WERI-Rb-1 (cell line): ENCODE measurements at places on chromosomes 7 and 10.

- no peak for DNase-seq
Measured at GRCh38 chr7:140348161-140348849, 50.0 kb downstream of the SLC37A3 start.

GRCh38 chr10:101535949-101536348 is 52.1 kb downstream of the POLL start:
- DNase-seq = no peak

DNA sequence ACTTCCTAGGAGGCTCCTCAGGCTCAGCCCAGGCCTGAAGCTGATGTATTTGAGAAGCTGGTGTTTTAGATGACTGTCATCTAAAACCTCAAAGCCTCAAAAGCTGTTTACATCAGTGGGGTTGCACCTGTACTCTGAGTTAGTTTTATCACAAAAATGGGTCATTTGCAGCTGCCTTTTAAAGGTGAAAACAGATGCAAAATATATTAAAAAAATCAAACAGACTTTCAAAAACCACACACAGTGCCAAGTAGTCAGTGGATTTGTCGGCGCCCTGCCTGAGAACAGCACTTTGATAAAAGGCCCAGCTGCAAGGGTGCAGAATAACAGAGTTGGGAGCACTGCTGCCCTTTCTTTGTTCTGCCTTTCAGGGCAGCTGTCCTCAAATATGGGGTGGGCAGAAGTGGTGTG is 103.0 kb downstream of the VOPP1 start:
- DNase-seq = no peak

- DNase-seq = no peak
Measured at GRCh38 chr10:131651674-131652437, 249.0 kb upstream of the PPP2R2D start.

DNA sequence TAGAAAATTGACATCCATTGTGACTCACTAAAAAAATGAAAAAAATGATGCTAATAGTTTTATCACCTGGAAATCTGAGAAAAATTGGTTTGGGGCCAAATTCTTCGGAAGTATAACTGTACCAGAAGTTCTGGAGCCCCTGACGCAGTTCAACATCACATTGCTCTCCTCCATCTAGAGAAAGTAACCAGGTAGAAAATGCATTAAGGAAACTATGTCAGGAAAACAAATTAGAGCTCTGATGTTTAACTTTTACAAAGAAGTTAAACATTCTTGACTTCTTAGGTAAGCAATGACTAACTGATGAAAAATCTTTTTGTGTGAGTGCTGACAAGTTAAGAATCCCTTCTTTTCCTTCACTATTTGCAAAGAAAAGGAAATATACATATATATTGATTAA is 61.1 kb upstream of the TMEM196 start:
- no peak for DNase-seq

- DNase-seq = no peak
Measured at GRCh38 chr7:81404669-81405068, 365.2 kb downstream of the HGF start.

DNA sequence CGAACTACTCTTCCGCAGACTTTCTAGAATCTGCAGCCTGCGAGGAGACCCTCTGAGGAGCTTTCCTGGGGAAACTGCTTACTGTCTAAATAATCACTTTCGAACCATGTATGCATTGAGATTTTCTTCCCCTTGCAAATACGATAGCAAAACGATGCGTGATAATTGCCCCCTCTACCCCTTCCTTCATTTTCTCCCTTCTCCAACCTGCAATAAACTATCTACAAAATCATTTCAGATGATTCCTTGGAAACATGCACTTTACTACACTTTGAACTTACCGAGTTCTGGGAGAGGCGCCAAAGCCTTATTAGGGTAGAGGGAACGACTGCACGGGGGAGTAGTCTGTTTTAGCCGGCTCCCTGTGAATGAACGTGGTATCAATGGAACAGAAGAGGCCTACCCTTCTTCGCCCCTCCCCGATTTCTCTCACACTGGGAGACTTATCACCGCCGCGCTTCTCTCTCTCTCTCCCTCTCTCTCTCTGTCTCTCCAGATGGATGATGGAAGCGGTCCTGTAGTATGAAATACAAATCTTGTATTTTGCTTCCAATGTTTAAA is at the start of gene FGFBP3:
TSS of gene FGFBP3 (minus strand) at position 370 of the 561 bp plus-strand sequence. CDS start 517 bp downstream, outside the sequence.
- DNase-seq = peak; percentile 84

DNA sequence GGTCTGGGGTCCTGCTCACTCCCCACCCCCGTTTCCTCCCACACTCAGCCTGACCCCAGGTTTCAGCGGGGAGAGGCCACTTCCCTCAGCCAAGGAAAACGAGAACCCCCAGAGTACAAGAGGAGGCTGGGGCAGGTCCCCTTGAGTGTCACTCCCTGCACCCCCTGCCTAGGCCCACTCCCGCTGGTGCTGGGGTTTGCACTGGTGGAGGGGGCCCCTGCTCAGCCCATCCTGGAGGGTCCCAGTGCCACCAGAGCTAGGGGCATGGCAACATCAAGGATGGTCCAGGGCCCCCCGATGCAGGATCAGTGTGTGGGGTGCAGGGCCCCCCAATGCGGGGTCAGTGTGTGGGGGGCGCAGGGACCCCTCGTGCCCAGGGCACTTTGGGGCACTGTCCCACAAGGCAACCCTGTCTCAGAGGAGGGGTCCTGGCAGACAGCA is 70.5 kb upstream of the KCTD7 start:
- DNase-seq = no peak

DNA sequence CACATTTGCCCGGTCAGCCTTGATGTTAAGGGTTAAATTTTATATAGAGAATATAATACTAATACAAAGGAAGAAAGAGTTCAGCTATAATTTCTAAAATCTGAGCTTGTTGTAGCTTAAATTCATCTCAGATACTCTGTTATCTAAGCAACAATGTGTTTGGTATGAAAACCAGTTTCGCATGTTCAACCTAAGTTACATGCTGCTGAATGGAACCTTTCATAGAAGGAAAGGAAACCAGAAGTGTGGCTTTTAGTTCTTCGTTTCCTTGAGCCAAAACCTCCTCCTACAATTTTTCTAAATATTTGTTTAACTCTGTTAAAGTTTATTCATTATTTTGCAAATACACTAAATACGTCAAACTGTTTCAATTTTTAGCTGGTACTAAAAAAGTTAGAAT is 18.5 kb downstream of the AGR2 start:
- no peak for DNase-seq

- DNase-seq = no peak
Measured at GRCh38 chr10:129471447-129472175, 4.6 kb downstream of the MGMT start.

GRCh38 chr7:36389371-36390198 is at the start of gene ANLN:
ANLN (plus strand) TSS chr7:36389862; CDS start chr7:36390027, 165 bp downstream.
- DNase-seq = peak; percentile 92

GRCh38 chr10:34413756-34414587 is 401.1 kb downstream of the PARD3 start:
- no peak for DNase-seq

DNA sequence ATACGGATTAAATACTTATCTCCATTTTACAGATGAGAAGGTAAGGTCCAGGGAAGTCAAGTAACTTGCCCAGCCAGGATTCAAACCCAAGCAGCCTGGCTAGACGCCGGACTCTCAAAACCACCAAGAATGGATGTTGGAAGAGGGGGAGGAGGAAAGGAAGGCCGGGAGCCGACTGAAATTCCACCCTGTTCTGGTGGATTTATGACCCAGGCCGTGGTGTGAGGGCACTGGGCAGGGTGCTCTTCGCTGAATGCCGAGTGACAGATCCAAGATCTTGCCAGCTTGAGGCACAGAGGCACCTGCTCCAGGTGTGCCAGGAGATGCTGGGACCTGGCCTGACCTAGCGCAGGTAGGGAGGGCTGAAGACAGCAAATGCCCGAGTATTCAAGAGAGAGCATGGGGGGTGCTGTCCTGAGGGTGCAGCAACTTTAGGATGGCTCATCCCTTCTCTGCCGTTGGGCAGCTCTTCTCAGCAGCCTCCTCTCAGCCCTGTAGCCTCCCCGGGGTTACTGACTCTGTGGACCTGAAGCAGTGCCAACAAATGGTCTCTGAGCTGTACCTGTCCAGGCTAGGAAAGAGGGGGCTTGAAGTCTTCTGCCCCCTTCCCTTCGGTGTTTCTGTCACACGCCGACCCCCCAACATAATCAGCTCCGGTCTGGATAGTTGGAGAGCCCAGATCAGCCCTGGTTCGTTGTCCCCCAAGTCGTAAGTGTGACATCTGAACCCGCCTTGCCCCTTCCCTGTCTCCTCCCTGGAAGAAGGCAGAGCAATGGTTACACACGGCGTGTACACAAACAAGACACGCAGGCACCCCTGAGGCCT is 713 bp downstream of the LOXL4 start:
- DNase-seq = no peak

DNA sequence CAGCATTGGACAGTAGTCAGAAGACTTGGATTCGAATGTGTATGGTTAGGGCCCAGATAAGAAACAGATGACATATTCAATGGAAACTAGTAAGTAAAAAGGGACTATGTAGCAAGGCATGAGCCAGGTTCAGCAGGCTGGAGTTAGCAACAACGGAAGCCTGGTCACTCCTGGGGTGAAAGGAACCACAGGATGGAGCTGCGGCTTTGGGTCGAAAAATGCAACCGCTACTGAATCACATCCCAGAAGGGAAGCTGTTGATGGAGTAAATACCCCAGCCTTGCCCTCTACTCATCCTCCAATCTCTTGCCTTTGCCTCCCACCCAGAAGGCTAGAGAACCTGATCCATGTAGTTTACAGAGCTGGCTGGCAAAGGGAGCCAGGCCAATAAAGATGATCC is 37.5 kb upstream of the EGR2 start:
- no peak for DNase-seq

DNA sequence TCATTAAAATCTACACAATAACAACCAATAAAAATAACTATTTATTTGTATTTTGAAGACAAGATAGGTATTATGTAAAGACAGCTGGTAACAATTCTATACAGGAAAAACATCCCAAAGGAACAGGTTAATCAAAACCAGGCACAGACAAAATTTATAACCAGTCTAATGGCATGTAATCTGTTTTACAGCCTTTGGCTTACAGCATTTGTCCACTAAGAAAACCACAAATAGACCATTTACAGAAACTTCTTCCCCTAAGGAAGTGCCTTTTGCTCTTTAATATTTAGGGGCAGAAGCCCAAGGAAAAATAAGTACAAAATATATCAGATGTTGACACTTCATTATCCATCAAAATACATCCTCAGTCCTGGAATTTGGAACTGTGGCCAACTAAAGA is 65.0 kb downstream of the SVIL start:
- DNase-seq = no peak

DNA sequence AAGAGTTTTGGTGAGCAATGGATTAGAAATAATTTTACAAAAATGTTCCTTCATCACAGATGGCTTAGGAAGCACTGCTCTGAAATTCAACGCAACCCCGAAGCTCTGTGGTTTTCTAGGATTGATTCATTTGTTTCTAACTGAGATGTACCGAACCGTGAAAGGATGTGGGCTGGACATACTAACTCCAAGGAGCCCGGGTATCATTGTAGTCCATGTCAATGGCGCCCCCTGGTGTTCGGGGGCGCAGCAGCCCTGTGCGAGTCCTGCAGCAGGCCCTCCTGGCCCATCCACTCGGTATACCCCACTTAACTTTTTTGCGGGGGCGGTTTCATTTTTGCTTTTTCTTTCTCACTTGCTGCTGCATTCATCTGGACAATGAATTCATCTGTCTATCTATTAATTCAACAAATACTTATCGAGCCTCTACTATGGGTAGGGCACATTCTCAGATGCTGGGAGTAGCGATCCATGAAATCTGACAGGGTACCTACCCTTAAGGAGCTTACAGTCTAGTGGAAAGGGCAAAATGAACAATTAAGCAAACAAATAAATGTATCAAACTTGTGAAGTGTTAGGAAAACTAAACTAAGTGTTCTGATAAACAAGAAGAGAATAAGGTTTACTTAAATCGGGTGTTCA is 25.2 kb upstream of the ITPRID1 start:
- peak; percentile 77 for DNase-seq

DNA sequence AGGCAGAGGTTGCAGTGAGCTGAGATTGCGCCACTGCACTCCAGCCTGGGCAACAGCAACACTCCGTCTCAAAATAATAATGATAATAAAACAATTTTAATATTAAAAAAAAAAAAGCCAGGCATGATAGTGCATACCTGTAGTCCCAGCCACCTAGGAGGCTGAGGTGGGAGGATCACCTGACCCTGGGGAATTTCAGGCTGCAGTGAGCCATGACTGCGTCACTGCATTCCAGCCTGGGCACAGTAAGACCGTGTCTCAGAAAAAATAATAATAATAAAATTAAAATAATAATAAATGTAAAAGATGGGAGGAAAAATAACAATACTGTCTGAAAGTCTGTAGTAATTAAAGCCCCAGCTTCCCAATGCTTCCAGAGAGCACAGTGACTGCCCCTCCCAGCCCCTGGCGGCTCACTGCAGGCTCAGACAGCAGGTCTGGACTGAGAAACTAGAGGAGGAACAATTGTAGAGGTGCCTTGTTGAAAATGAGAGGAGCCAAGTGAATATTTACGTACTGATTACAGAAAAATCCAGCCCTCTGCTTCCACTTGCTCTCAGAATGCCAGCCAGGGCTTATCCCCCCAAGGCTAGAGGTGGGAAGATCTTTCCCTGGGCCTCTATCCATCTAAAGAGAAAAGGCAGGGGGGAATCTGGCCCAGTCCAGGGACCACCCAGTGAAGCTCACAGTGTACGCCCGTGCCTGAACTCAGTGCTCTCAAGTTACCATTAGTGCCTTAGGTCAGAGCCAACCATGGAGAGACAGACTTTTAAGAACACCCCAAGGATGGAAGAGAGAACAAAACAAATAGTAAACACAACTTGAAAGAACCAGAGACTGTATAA is 112.8 kb downstream of the PARD3 start:
- no peak for DNase-seq

DNA sequence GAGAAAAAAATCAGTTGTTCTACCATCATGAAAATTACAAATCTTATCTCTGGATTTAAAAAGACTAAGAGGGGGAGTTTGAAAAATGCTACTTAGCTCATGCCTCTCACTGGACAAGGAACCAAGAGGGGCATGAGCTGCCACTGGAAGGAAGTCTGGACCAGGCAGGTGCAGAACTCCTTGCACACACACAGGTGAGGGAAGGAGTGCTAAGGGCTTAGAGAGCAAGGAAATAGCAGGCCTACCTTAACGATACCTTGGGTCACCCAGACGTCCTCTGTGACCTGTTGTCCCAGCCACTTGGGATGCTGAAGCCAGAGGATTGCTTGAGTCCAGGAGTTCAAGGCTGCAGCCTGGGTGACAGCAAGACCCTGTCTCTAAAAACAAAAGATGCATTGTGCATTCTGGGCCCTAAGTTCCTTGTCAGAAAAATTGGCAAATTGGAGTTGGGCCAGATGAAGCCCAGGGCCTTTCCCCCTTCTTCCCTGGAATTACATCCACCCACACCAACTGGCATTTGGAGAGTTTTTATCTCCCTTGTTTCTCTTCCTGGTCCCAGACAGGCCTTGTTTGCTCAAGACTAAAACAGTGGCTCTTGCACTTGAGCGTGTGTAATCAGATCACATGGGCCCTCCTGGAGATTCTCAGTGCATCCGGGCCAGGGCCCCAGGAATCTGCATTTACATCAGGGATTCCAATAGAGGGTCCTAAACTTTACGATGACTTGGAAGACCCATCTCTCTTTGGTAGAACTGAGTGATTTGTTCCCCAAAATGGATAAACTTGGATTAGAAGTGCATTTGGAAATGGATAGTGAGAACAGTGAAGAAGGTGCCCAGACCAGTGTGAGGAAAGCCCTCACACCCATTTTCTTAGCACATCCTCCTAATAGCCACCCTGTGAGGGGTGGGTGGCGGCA is 3.0 kb downstream of the DDIT4 start:
- no peak for DNase-seq
